T-helper 2 cell treated with Interferon-gamma antibody and Interleukin-4, amounts not matched to agents 5 μg/mL and 100 μg/mL, for 36 hours (primary cell): ENCODE measurements at places on chromosomes 4 and X.

- no peak for DNase-seq
Measured at GRCh38 chr4:41129128-41129754, 85.1 kb downstream of the APBB2 start.

- DNase-seq: no peak
Measured at GRCh38 chrX:10483191-10483831, 137.1 kb downstream of the MID1 start.

DNA sequence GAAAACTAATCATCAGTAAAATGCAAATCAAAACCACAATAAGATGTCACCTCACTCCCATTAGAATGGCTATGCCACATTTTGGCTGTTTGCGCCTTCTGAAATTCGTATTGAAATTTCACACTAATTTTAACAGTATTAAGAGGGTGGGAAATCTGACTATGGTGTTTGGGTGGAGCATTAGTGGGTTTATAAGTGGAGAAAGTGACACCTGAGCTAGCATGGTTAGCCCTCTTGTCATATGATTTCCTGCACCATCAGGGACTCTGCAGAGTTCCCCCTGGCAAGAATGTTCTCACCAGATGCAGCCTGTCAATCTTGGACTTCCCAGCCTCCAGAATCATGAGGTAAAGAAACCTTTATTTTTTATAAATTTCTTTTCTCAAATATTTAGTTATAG lies 31.6 kb upstream of the BRWD3 start:
- DNase-seq: no peak

GRCh38 chr4:104489731-104490095 lies 5.0 kb downstream of the CXXC4 start:
- no peak for DNase-seq
